ENCODE measurements at places on chromosomes 11 and 22.

DNA sequence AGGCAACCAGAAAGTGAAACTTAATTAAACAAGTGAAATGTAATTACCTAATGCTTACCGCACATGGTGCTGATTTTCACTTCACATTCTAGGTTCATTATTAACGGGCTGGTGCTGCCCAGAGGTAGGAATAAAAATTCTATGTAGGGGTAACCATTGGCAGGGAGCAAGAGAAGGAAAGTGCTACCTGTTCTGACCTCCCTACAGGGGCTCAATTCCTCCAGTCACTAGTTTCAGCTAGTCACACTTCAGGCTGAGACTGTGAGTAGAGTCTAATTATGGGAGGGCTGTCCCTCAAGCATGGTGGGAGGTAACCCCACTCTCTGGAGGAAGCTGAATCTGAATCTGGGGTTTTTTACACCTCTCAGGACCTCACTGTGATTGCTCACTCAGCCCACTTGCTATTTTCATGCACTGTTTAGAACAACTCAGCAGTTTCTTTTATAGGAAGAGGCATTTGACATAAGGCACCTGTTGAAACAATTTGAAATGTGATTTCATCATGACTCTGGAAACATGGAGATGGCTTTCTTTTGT, 75.4 kb downstream of the MAML2 start:
- no peak for DNase-seq

DNA sequence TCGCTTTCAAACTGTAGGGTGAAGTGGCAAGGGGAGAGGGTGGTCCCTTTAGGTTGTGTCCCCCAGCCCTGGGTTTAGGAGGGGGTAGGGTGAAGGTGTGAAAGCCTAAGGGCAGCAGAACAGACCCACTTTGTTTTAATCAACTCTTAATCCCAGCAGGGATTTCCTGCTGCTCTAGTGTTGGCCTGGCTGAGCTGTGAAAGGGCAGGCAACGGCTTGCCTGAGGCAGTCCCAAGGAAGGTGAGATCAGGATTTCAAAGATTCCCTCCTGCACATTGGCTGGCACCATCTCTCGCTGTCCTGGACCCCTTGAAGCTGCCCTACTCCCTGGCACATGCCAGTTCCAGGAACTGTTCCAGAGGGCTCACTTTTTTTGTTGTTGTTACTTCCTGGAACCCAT, 221.3 kb downstream of the INSC start:
- no peak for DNase-seq

DNA sequence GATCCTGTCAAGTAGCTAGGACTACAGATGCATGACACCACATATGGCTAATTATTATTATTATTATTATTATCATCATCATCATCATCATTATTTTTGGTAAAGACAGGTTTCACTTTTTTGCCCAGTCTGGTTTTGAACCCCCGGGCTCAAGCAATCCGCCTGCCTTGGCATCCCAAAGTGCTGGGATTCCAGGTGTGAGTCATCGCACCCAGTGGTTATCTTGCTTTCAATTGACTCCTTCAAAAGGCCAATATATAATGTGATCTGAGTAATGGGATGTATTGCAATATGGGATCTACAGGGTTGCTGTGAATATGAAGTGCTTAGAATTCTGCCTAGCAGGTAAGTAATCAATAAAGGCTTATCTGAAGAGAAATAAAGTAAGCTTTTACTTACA, 221.2 kb downstream of the SBF2 start:
- DNase-seq: no peak

DNA sequence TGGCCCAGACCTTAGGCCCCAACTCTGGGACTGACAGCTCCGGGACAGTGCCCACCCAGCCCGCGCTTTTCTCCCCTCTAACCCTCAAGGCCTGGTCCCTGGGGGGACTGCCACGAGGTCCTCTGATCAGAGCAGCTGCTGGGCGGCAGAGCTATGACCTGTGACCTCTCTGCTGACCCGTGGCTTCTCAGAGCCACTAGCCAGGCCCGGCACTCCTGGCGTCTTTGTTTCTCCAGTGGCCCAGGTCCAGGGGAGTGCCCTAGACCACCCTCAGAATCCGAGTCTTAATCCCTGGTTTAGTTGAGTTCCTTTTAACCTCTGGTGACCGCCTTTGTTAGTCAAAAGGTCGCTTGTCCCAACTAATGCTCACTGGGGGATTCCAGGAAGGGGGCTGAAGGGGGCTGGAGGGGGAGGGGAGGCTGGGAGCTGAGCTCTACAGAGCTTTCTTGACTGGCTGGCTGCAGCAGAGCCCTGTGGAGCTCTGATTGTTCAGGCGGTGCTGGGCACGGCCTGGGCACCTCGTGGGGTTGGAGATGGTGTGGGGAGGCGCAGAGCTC, 1.2 kb downstream of the FBLN1 start:
- no peak for DNase-seq
